ENCODE measurements at places on chromosomes 2 and 18. TPM values are rescaled to one million over a fixed set of nuclear protein-coding genes. Genes with fewer than 3 reads are reported as not detected.

Gene DYSF
- not detected for total RNA-seq

Gene ALPP
- not detected for total RNA-seq

Gene MOCOS
- 2.2 TPM for total RNA-seq

Gene CDH19
- not detected for total RNA-seq

Gene RNU2-63P
- 251 TPM for total RNA-seq

Gene CHRND
- total RNA-seq: not detected

Gene CCDC74B
- total RNA-seq: 10.6 TPM

Gene CFAP65
- under 0.01 TPM for total RNA-seq

Gene LYG2
- total RNA-seq: not detected

Gene KCNJ3
- total RNA-seq: not detected

Gene SCLY
- total RNA-seq: 10.9 TPM

Gene RAMP1
- total RNA-seq: 2.7 TPM

Gene SOS1
- 14.7 TPM for total RNA-seq

Gene ALPI
- not detected for total RNA-seq

Gene PCARE
- total RNA-seq: not detected

Gene FOXD4L1
- under 0.01 TPM for total RNA-seq

Gene DNAH6
- total RNA-seq: 0.17 TPM

Gene APOB
- not detected for total RNA-seq

Gene REG3G
- not detected for total RNA-seq

Gene NTSR2
- not detected for total RNA-seq

Gene RAPH1
- 15.6 TPM for total RNA-seq

Gene CASP10
- total RNA-seq: 4.7 TPM

Gene MARCO
- not detected for total RNA-seq

All from bronchial smooth muscle cell (primary cell).